Activated effector memory CD4-positive, alpha-beta T cell treated with Interleukin-2 at 50 U/mL for 16 hours (primary cell): ENCODE measurements at places on chromosomes 1 and 21.

DNA sequence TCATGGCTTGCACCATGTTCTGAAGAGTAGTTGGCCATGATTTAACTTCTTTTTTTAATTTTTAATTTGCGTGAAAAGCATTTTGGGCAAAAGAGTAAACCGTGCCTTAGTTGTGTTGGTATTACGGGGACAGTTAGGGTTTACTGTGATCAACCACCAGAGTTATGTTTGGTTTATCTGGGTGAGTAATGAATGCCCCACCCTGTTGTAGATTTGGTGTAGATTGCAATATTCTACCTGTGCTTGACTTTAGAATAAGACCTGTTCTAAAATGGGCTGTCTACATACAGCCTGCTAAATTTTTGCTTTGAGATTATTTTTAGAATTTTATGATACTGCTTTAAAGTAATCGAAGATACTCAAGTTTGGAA lies 1.4 kb downstream of the USP25 start:
- DNase-seq, result no peak

GRCh38 chr1:196951711-196952394 lies 8.3 kb downstream of the CFHR2 start:
- DNase-seq, result no peak

DNA sequence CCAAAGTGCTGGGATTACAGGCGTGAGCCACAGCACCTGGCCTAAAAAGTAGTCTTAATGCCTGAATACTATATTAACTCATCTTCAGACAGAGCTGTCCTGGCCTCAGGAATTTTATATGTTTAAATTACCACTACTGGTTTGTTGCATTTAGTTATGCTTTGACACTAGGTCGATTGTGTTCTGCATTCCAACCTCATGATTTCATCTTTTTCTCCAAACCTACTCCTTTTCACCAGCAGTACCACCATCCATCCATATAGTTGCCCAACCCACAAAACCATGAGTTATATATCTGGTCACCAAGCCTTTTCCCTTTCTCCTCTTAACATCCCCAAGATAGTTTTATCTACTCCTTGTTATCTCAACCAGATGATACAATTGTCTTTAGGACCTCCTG lies 22.6 kb downstream of the FMO5 start:
- DNase-seq, result no peak

GRCh38 chr1:52938183-52938451 lies 11.0 kb downstream of the SCP2 start:
- no peak for DNase-seq

DNA sequence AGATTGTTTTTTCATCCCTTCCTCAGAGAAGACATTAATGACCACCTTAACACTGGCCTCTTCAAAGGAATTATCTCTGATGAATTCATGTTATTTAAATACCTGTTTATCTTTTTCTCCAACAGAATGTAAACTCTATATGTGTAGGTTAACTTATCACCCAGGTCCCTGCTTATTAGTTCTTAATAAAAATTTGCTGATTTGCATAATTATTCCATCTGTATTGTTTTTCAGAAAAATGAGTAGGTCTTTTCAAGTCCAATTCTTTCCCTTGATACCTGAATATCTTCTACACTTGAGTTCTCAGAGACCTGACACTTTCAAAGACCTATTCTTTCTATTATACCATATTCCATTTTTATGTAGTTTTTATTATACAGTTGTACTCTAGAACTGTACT lies 886.7 kb upstream of the TMPRSS15 start:
- no peak for DNase-seq

GRCh38 chr1:159877695-159878444 lies 15.4 kb upstream of the VSIG8 start:
- DNase-seq, result no peak

DNA sequence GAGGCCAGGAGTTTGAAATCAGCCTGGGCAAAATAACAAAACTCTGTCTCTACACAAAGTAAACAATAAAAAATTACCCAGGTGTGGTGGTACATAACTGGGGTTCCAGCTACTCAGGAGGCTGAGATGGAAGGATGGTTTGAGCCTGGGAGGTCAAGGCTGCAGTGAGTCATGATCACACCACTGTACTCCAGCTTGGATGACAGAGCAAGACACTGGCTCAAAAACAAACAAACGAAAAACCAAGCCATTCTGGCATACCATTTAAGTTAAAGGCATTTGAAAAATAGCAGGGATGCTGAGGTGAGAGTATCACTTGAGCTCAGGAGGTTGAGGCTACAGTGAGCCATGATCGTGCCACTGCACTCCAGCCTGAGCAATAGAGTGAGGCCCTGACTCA lies 5.3 kb upstream of the ALDH9A1 start:
- no peak for DNase-seq

DNA sequence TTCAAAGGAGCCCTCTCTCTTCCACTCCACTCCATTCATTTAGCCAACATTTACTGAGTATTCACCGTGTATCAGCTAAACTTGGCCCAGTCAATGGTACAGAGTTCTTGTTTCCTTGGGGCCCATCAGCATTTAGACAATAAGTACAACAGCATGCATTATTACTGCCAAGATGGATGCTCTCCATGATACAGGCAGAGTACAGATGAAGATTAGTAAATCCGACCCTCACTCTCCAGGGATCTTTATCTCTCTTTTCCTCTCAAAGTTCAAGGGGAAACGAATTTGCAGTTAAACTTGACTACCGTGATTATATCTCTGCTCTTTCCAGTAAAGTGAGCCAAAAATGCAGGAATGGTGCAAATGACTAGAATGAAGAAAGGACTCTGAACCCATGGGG lies 184.6 kb upstream of the DUSP10 start:
- no peak for DNase-seq

GRCh38 chr1:12184008-12184681 lies 17.4 kb downstream of the TNFRSF1B start:
- no peak for DNase-seq

GRCh38 chr21:34029743-34030528 lies 43.4 kb upstream of the MRPS6 start:
- peak; percentile 4 for DNase-seq

DNA sequence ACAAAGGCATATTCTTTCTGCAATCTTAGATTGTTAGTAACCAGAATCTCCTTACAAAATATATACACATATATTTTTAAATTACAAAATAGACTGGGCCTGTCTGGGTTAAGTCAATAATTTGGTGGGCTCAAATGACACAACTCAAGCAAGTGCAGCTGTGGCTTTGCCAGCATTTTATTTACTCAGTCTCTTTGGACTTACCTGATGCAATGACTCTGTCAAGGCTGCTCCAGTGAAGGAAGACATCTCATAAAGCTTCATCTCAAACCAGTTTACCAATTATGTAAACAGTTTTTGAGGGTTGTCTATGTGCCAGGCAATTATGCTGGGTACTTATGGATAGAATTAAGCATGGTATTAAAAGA lies 22.8 kb upstream of the ABCA4 start:
- DNase-seq, result no peak

GRCh38 chr1:162988869-162989268 lies 80.3 kb upstream of the RGS4 start:
- no peak for DNase-seq

GRCh38 chr1:19770436-19771190 lies 29.1 kb downstream of the TMCO4 start:
- no peak for DNase-seq

- DNase-seq, result no peak
Measured at GRCh38 chr21:31128234-31128633, 90.0 kb upstream of the KRTAP19-8 start.
